NCI-H526 (cell line): ENCODE measurements at places on chromosomes 1 and 21.

DNA sequence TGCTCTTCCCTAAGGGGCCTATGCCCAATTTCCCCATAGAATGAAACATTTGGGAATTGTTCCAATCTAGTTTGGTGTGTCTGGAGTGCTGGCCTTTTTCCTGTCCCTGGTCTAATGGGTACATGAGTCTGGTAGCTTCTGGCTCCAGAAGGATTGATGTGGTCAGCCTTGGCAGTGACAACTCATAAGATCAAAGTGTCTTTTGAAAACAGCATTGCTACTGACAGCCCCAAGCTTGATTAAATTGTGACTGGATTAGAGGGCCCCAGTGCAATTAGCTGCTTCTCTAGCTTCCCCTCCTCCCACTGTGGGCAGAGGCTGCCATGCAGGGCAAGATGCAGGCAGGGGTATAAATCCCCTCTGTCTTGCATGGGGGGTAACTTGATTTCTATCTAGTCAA lies 130.9 kb downstream of the UCK2 start:
- no peak for DNase-seq

- DNase-seq: no peak
Observed at GRCh38 chr21:29431680-29432079, 133.0 kb downstream of the BACH1 start.

GRCh38 chr1:169588785-169589485 lies 2.7 kb upstream of the F5 start:
- no peak for DNase-seq

- no peak for DNase-seq
Observed at GRCh38 chr1:41053316-41053715, 31.8 kb upstream of the SLFNL1 start.

GRCh38 chr1:50066806-50067205 lies 41.9 kb upstream of the ELAVL4 start:
- DNase-seq: no peak

- DNase-seq: peak; percentile 67
Observed at GRCh38 chr21:37915497-37915911, 753 bp downstream of the KCNJ6 start.

GRCh38 chr1:230152999-230153398 lies 86.0 kb downstream of the GALNT2 start:
- DNase-seq: no peak

DNA sequence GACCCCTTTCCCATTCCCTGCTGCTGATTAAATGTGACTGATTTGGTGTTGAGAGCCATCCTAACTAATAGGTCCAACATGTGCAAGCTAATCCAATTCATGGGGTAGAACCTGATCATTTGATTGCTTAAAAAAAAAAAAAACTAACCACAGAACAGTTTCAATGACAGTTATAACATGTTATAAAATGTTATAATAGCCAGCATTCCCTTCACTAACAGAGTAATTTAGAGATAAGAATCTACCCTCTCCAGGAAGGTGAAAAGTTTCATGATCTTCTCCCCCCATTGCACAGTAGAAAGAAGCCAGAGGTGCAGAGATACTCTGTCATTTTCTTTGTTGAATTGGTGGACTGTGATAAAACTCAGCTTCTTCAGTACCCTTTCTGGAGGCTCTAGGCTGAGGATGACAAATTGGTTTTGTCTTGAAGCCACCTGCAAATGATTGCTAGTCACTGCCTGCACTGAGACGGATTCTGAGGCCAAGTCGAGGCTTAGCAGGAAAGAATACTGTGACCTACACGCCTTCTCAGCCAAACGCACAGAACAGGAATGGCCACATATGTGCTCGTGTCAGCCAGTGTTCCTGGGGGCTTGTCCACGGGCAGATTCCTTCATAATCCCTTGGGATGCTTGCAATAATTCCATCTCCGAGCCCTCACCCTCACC lies 215.7 kb upstream of the IRF2BP2 start:
- no peak for DNase-seq

GRCh38 chr21:39461419-39461818 lies 9.6 kb downstream of the SH3BGR start:
- DNase-seq: no peak

DNA sequence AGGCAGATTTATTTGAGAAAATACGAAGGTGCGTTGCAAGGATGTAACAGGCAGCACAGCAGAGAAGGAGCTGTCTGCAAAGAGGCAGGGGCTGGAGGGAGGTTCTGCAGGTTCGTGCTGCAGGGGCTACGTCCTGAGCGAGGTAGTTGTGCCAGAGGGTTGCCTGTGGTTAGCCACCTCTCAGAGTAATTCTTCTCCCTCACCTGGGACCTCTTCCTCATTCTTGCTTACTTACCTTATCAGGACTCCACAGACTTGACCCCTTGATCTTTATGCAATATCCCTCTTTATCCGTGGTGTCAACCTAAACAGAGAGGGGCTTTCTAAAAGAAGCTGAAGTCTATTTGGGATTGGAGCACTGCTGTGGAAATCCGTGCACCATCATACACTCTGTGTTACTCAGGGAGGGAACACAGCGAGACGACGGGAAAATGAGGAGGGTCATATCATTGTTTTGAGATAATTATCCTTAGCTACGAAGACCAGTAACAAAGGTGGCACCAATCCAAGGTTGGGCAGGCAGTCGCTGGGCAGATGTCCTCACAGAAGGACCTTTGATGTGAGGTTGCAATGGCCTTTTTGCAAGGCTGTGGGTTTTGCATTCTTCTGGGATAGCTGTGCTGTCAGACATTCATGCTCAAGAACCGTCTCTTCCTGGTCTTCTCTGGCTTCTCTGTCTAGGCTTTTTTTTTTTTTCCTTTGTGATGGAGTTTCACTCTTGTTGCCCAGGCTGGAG lies 82.8 kb downstream of the WDR4 start:
- DNase-seq: no peak

DNA sequence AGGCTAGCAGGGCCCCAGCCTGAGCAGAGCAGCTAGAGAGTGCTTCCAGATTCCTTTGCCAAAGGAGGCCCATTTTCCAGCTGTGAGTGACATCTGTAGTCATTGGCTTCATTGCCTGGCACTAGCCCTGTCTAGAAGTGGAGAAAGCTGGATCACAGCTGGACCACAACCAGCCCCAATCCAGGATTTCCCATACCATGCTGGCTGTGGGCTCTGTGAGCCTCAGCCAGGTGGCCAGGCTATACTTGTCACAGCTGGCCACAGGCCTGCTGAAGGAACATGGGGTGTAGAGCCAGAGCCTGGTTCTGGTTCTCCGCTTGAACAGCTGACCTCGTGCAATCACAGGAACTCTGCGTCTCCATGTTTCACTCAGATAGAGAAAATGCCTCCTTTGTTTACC lies 36.6 kb downstream of the RIMKLA start:
- DNase-seq: no peak

GRCh38 chr1:176904057-176904751 lies 260.3 kb downstream of the ASTN1 start:
- no peak for DNase-seq

DNA sequence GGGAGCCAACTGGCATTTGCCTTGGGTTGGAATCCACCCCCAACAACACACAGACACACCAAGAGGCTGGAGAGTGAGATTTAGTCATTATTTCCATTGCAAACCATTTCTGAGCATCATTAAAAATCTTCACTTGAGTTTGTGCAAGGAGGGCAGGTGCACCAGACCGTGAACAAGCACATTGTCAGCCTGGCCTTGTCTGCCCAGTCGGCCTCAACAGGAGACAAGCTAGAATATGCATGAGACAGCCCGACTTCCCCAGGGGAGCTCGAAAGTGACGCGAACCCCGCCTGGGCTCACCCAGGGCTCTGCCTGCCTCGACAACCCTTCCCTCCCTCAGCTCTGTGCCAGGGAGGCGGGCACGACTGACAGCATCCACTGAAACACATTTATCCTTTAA lies 15.4 kb upstream of the GUCA2B start:
- DNase-seq: peak; percentile 59

GRCh38 chr1:9593492-9594465 lies 5.1 kb downstream of the TMEM201 start:
- peak; percentile 77 for DNase-seq

DNA sequence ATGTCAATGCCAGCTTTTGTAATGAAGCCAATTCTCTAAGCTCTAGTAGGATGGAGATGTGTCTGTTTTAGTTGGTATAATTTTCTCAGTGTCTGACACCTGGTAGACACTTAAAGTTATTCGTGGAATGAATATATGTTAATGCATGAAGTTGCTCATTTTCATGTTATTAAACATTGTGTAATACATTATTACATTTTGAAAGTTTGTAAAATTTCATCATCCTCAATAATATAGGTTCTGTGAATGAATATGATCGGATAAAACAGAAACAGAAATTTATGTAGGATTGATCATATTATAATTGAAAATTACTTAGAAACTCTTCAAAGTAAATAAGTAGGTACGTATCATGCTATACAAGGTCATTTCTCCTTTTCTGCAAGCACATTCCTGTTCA lies 625.3 kb downstream of the PLA2G4A start:
- no peak for DNase-seq

GRCh38 chr1:6414443-6414844 lies 5.3 kb downstream of the HES2 start:
- peak; percentile 66 for DNase-seq

GRCh38 chr1:35886577-35887431 lies 3.8 kb downstream of the AGO1 start:
- DNase-seq: no peak

GRCh38 chr21:40765811-40766210 lies 81.1 kb downstream of the DSCAM start:
- no peak for DNase-seq

GRCh38 chr1:41648844-41649243 lies 164.4 kb upstream of the EDN2 start:
- DNase-seq: no peak

GRCh38 chr1:22508329-22508728 lies 55.0 kb upstream of the EPHA8 start:
- no peak for DNase-seq

- no peak for DNase-seq
Observed at GRCh38 chr1:60857851-60858250, 224.5 kb upstream of the NFIA start.

GRCh38 chr1:85172684-85173337 lies 28.0 kb downstream of the SYDE2 start:
- DNase-seq: no peak

DNA sequence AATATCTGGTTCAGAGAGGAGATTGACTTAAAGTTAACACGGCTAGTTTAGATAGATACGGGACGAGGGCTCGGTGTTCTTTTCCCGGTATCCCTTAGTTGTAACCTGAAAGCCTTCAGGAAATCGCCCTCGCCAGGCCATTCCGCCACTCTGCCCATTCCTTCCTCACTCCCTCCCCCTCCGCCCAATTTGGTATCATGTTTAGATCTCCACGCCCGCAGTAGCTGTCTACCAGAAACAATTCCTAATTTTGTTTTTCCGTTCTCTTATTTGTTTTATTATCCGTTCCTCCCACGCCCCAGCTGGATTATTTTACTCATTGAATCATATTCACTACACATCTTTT lies 685 bp upstream of the VAMP4 start:
- peak; percentile 75 for DNase-seq

DNA sequence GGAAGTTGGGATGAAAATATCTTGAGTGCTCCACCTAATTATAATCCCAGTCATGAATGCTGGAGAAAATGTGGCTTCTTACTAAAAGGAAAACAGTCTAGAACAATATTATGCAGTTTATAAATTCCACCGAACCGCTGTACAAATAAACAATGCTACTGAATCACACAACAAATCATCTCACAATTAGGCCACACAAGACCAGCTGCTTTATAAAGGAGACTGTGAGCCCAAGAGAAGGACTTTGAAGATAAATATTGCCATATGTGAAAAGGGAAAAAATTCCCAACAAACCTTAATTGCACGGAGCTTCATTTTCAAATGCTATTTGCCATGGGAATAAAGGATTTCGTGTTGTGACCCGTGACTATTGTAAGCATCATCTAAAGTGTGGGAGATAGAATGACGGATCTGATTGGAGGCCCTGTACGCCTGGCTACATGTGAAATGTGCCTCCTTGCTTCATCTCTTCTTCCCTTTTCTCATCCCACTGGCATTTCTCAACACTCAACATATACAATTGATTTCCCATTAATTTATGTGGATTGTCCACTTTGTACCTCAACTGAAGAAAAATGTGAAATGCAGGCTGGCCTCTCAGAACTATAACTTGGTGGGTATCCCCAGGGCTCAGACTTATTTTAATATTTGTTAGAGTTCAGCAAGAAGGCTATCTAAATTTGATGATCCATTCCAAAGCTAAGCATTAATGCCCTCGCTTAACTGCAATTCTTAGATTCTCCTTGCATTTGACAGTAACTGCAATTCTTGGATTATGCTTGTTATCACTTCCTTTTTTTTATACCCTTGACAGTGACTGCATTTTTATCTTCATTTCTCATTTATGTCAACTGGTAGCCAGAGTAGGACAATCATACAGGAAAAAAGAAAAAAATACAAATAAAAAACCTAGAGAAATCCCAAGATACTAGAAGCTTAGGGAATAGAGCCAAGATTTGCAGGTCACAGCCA lies 122.3 kb downstream of the TGFB2 start:
- no peak for DNase-seq

DNA sequence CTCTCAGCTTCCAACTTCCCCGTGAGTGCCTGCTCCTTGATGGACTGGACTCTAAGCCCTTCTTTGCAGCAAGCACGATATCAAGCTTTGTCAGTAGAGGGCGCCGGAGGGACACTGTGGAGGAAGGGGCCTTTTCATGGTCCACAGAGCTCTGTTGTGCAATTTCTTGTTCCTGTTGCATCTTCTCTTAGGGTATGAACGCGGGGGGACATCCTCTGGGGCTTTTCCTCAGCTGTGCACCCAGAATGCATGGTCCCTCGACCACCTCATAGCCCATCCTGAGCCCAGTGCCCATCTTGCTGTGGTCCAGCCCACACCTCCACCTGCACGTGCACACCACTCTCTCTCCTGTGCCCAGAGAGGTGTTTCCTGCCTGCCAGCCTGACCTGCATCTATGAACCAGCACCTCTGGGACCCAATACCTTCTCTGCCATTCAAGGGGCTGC lies 556.8 kb downstream of the PTPRU start:
- DNase-seq: peak; percentile 88

DNA sequence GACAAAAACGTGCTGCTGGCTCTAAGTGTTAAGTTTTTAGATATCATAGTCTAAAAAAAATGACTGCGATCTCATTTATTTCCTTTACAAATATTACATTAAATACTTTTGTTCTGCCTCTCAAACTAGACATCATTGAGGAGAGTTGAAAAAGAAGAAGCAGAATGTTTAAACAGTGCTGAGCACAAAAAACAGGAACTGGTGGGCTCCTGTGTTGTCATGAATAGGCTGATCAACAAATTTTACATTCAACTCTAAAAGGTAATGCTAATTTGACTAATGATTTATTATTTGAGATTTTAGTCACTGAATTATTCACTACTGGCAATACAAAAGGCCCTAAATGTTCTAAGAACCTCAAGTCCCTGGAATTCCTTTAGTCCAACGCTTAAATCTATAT lies 66.1 kb downstream of the GPATCH2 start:
- DNase-seq: no peak

DNA sequence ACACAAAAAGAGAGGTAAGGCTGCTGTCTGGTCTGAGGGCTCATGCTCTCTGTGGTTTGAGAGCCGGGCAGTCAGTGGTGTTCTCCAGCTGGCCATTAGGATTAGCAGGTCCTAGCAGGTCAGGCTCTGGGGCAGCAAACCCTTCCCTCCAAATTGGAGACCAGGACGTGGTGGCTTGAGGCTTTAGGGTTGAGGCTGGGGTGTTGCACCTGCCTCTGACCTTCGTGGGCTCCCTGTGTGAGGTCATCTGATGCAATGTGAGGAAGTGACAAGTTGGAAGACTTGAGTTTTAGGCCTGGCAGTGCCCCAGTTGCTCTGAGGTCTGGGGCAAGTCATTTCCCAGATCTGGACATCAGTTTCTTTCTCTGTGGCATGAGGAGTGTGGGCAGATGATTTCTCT lies 24.4 kb downstream of the SZRD1 start:
- DNase-seq: no peak

- peak; percentile 87 for DNase-seq
Observed at GRCh38 chr1:153796786-153797659, 21.8 kb downstream of the SLC27A3 start.
